ENCODE measurements at places on chromosomes 1 and 21.

- no peak for DNase-seq
Measured at GRCh38 chr1:168422203-168422847, 121.5 kb downstream of the XCL2 start.

DNA sequence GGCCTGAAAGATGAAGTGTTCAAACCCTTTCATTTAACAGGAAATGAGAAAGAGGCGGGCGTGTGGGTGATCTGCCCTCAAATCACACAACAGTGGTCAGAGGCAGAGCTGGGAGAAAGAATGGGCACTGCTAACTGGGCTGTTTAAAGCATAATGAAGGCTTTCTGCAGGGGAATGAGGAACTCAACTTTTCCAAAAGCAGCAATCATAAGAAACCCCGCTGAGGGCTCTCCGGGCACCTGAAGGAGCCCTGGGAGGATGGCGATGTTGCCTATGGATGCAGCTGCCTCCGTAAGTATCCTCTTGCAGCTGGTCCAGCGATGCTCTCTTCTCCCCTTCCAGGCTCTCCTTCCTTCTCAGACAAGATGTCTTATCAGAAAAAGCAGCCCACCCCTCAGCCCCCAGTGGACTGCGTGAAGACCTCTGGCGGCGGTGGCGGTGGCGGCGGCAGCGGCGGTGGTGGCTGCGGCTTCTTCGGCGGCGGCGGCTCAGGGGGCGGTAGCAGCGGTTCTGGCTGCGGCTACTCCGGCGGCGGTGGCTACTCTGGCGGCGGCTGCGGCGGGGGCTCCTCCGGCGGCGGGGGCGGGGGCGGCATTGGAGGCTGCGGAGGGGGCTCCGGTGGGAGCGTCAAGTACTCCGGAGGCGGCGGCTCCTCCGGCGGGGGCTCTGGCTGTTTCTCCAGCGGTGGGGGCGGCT, 1.2 kb downstream of the LORICRIN start:
- DNase-seq = no peak

DNA sequence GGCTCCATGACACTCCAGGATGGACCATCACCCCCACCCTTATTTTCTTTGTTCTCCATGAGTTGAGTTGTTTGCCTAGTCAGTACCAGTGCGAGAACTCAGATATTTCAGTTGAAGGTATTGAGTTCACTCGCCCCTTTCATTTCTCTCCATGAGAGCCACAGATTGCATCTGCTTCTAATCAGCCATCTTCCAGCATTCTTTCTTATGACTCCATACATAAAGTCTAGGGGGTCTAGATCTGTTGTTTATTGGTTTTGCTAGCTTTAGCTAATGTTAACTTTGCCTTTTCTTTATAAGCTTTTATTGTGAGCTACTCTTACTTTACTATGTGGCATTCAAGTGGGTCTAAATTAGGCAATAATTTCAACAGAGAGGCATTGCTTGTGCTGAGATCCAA, 71.6 kb upstream of the PDC start:
- no peak for DNase-seq

DNA sequence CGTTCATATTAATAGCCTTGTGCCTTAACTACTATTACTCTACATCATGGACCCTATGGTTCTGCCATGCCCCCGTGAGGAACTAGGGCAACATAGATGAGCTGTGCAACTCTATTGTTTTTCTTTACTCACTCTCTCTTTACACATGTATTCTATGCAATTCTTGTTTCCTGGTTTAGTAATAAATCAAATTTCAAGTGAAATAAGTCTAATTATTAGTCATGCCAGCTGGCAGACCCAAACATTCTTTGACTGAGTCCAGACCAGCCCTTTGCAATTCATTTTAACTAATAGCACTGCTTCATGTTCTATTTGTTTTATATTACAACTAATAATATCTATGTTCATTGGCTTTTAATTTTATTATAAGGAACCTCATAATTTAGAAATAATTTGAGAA, 789.3 kb upstream of the ADAMTS5 start:
- no peak for DNase-seq

DNA sequence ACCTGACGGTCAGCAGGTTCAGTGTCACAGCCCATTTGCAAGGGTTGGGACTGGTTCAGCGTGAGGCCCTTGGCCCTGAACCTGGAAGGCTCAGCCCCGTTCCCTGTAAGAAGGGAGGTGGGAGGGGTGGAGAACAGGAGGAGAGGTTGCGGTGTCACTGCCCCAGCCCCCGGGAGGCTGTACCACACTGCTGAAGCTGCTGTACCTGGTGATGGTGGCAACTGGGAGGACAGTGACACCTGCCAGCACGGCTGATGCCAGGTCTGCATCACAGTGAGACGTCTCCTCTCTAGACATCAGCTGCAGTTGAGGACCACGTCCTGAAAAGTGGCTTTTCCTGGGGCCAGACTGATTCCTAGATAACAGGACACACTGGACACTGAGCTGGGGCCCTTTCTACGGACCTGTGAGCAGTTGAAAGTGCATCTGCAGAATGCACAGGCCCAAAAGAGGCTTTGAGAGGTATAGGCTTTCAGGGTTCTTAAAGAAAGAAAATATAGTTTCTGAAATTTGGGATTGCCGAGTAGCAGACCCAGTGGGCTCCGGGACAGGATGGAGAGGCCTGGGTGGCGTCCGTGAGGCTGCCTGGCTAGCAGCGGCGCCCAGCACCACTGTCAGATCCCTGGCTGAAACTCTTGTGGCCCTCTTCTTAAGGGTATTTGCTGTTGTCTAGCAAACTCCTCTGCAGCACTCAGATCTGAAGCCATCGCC, 47.7 kb downstream of the COQ8A start:
- no peak for DNase-seq

All from NCI-H2227 treated with DMSO at 0.1 percent for 48 hours (cell line).